ENCODE measurements at places on chromosomes 5 and 9.

- no peak for DNase-seq
Observed at GRCh38 chr5:122192497-122193496, 63.5 kb downstream of the ZNF474 start.

GRCh38 chr9:111393971-111394370, 63.9 kb upstream of the OR2K2 start:
- DNase-seq = no peak

GRCh38 chr5:51383131-51384121, at the start of gene ISL1:
Gene ISL1, plus strand, starts transcription at chr5:51383448. Its CDS starts 224 bp downstream, at chr5:51383672.
- no peak for DNase-seq

GRCh38 chr5:16265141-16265540, 85.5 kb upstream of the MARCHF11 start:
- DNase-seq = no peak

DNA sequence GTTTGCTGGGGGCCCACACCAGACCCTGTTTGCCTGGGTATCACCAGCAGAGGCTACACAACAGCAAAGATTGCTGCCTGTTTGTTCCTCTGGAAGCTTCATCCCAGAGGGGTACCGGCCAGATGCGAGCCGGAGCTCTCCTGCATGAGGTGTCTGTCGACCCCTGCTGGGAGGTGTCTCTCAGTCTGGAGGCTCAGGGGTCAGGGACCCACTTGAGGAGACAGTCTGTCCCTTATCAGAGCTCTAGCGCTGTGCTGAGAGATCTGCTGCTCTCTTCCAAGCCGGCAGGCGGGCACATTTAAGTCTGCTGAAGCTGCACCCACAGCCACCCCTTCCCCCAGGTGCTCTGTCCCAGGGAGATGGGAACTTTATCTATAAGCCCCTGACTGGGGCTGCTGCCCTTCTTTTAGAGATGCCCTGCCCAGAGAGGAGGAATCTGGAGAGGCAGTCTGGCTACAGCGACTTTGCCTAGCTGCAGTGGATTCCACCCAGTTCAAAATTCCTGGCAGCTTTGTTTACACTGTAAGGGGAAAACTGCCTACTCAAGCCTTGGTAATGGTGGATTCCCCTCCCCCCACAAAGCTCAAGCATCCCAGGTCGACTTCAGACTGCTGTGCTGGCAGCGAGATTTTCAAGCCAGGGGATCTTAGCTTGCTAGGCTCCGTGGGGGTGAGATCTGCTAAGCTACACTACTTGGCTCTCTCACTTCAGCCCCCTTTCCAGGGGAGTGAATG, 206.0 kb upstream of the TLX3 start:
- no peak for DNase-seq

DNA sequence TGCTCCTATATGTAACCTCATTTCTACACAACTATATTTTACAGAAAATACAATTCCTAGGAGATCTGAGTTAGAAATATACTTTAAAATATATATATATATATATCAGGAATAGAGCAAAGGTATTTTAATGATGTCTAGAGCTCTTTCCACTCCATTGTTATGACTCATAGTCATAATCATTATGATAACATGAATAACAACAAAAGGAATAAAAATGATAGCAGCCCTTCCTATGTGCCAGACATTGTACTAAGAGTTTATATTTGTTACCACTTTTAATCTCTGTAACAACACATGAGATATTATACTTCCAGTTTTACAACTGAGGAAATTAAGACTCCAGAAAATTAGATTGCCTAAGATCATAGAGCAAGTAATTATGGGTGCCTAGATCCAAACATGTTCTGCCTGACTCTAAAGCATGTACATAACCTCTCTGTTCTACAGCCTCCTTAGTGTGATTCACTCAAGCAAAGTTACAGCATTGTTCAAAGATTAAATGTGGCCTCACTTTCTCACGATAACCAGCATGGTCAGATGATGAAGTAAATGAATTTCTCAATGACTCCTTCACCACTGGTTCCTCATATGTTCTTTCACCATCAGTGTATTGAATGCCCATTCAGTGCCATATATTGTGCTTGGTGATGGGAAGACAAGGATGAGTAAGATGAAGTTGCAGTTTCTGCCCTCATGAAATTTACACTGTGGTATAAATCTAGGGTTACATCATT, 452.1 kb downstream of the EFNA5 start:
- no peak for DNase-seq

DNA sequence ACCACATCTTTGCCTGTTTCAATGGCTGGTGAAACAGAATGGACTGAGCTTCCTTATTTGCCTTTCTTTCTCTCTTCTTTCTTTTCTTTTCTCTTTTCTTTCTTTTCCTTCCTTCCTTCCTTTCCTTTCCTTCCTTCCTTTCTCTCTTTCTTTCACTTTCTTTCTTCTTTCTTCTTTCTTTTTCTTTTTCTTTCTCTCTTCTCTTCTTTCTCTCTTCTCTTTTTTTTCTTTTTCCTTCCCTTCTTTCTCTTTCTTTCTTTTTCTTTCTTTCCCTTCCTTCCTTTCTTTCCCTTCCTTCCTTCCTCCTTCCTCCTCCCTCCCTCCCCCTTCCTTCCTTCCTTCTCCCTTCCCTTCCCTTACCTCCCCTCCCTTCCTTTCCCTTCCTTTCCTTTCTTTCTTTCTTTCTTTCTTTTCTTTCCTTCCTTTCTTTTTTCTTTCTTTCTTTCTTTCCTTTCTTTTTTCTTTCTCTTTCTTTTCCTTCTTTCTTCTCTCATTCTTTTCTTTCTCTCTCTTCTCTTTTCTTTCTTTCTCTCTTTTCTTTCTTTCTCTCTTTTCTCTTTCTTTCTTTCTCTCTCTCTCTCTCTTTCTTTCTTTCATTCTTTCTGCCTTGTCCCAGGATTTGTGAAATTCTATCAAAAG, 50.1 kb upstream of the MCTP1 start:
- no peak for DNase-seq

DNA sequence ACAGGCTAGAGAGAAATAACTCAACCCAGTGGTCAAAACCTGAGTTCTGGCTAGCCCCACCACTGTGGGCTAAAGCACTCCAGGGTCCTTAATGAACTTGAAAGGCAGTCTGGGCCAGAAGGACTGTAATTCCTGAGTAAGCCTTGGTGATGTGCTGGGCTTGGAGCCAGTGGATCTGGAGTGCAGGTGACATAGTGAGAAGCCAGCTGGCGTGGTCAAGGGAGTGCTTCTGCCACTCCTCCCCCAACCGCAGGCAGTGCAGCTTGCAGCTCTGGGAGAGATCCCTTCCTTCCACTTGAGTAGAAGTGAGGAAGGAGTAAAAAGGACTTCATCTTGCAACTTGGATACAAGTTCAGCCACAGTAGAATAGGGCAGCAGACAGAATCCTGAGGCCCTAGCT, 424.0 kb downstream of the CDH18 start:
- DNase-seq = no peak

- no peak for DNase-seq
Observed at GRCh38 chr5:124995421-124995820, 249.0 kb upstream of the ZNF608 start.

- no peak for DNase-seq
Observed at GRCh38 chr5:56088967-56089829, 94.4 kb upstream of the IL6ST start.

DNA sequence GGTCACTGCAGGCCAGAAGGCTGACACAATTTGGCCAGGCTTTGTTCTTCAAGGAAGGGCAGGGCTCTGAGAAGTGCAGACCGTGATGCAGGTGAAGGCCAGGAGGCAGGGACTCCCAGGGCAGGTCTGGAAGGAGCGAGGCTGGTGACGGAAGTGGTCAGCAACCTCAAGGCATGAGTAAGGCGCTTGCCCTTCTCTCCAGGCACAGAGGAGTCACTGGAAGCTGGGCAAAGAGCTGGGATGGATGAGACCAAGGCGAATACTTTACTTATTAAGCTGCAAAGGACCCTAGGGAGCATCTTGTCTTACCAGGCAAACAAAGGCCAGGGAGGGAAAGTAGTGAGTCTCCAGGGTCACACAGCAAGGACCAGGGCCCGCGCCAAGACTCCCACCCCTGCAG, 18.6 kb downstream of the IRF1 start:
- no peak for DNase-seq

- no peak for DNase-seq
Observed at GRCh38 chr5:6660688-6661087, 27.4 kb downstream of the SRD5A1 start.

GRCh38 chr9:6902423-6902822, 144.7 kb downstream of the KDM4C start:
- no peak for DNase-seq

GRCh38 chr5:135934939-135935338, 19.8 kb downstream of the LECT2 start:
- DNase-seq = no peak

DNA sequence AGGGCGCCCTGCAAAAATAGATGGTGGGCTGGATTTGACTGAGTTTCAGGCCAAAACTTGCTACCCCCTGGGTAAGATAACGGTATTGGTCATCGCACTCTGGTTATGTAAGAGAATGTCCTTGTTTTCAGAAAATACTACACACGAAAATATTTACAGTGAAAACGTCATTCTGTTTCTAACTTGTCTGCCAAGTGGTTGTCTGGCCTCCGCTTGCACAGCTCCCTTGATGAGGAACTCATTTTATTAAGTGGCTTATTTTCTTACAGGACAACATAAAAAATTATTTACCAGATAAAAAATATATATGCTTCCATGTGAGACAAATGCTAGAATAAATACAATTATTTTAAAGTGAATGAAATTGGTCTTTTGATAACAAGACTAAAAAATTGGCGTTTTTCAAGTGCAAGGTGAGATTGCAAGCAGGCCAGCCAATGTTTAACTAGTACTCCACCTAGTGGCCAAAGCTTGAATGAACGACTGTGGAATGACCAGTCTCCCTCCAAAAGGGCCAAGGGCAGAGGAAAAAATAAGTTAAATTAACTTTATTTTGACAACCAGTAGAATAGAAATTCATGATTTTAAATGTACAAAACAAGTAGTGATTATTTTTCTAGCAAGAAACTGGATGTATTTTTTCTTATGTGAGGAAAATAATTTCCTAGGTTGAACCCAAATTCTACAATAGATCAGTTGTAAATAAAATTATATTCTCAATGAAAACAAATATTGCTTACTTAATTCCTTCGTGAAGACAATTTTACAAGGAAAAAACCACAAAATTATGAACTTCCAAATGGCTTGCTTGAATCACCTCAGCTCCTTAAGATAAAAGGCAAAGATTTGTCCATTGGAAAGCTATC, 93.2 kb downstream of the ZFAND5 start:
- peak; percentile 41 for DNase-seq

DNA sequence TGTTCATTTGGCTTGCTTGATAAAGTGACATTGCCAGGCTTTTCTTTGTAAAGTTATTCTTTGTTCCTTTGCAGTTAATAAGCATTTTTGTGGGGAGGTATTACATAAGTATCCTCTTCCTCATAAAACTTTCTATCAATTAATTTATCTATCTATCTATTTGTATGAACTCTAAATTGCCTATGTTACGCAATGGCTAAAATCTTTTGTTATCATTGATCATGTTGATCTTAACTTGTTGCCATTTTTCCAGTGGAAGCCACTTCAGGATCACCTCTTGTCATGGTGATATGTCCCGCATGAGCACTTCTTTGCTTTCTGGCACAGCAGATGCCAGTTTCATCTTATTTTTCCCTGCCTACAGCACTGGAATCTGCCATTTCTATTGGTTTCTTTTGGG, 436.7 kb upstream of the KIF2A start:
- no peak for DNase-seq

DNA sequence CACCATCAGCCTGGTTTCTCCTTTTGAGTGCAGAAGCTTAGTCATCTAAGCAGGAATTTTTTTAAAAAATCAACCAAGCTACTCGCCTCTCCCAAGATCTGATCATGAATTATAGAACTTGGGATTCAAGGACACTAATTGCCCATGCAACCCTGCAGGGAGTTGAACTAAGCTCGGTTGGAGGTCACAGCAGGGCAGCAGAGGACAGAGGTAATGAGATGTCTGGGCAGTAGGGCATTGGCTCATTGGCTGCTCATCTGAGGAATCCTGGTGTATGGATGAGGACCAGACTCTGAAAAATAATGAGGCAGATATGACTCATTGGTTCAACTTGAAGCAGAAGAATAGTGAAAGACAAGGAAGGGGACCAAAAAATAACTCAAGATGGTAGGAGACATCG, 111.8 kb upstream of the TLE1 start:
- DNase-seq = no peak

DNA sequence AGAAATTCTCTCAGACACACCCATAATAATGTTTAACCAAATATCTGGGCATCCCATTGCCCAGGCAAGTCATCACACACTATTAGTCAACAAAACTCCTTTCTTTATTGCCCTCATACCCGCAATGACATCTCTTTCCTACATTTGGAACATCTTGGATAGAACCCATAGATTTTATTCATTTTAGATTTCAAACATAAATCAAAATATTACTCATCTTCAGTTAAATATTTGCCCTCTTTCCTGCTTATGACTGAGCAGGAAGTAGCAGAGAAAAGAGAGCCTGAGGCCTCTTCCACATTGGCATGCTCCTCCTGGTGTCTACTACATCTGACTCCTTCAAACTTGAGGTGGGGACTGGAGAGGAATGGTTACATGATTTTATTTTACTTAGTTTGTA, 592.0 kb downstream of the CHSY3 start:
- no peak for DNase-seq

DNA sequence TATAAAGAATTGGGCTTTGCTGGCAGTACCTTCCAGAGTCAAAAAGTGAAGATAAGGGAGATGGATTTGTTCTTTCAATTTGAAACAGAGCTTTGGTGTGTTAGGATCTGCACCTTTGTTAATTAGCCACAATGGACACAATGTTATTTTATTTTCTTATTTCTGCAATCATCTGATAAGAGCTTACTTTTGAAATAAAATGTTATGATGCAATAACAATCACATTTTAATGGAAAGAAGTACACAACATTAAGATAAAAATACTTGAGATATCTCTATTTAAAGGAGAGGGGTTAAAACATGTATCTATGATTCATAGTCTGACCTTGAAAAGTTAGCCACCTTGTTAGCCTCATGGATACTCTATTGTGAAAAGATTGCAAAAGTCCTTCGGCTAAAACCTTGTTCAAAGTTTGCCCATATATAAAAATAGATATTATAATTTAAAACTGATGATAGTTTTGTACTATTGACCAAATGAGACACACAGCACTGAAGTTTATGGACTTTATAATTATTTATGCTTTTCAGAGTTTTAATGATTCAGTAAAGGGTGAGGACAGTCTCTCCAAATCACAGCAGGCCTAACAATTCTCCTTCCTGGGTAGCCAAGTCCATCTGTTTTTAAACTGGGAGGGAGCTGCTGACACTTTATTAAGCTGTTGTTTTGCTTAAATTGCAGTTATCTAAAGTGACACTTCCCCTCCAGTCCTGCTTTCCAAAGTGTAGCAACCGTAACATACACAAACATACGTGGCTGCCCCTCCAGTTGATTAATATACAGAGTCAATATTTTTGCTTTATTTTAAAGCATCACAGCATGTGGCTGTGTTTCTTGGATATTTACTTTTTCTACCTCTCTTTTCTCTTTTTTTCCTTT, 47.6 kb upstream of the DAP start:
- DNase-seq = no peak

- no peak for DNase-seq
Observed at GRCh38 chr5:174719793-174720611, 4.4 kb upstream of the MSX2 start.

DNA sequence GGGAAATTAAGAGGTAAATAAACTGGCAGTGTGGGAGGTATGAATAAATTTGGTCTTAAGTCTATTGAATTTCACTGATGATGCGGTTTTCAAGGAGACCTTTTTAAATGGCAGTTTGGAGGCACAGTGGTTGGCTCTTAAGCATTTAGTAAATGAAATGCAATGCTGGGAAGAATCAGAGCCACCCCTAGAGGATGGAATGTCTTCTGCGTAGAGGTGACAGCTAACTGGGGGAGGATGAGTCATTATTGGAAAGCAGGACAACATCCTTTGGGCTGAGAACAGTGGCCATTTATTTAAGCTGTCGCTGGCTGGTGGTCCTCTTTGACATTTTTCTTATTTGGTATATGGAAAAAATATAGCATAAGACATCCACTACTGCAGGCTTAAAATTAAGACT, 163.2 kb downstream of the SH3GL2 start:
- DNase-seq = no peak

Data from activated T-cell treated with anti-CD3 and anti-CD28 coated beads for 24 hours (primary cell).